ENCODE measurements at places on chromosomes 4 and X. TPM values are rescaled to one million over a fixed set of nuclear protein-coding genes. Genes with fewer than 3 reads are reported as not detected.

DNA sequence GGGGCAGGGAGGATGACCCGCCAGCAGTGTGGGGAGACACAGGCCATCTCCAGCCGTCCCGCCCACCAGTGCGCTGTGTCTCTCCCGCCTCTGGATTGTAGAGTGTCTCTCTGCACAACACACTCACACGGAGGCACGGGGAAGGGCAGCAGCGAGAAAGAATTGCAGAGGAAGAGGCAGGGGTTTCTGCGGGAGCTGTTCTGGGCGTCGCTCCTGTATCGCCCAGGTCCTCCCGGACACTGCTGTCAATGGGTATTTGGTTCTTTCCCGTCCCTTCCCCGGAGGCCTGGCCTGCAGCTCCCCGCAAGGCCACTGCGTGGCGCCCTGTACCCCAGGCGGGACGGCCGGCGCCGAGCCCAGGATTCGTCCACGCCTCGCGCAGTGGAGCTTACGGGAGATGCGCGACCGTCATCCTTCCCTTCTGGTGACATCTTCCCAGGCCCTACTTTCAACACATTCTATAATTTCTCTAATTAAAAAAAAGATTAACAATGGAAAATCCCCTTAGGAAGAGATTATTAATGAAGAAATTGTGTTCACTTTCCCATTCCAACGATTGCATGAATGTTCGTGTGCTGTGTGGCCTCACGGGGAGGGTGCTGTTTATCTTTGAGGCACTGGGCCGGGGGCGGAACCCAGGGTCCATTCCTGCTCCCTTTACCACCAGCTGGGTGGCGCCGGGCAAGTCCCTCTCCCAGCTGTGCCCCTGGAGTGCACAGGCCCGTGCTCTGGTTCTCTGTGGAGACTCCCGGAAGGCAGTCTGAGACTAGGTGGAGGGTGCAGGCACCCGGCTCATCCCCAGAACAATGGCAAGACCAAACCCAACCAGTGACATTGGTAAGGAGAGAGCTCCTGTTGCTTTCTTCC lies 95.7 kb downstream of the CPZ start:
- no peak overlapping the region for H3K4me3 ChIP-seq
- no peaks in the 10 kb centered on the region for H3K27me3 ChIP-seq
- H3K27ac ChIP-seq, result no peak overlapping the region
- H3K4me1 ChIP-seq, result no peaks in the 10 kb centered on the region

AKAP4 gene
- not detected for polyA plus RNA-seq

- H3K27me3 ChIP-seq, result no peaks in the 10 kb centered on the region
- H3K36me3 ChIP-seq, result no peaks in the 10 kb centered on the region
Observed at GRCh38 chr4:100981447-100982204, 365.7 kb downstream of the PPP3CA start.

DNA sequence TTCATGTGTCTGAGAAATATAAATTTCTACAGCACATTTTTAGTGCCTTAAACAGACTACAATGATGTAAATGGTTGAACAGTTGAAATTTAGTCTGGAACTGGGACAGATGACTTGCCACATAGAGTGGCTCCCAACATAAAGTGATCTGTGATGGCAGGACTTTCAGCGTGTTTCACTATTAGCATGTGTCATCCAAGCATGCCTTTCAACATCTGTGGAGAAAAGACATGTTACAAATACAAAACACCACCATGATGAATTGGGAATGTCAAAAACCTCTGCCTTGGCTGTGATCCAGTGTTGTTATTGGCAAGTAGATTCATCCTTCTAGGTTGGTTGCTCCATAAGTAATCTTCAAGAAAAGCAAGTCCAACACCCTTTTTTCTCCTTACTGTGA lies 348.7 kb downstream of the MAPK10 start:
- no peak for DNase-seq
- no peaks in the 10 kb centered on the region for H3K36me3 ChIP-seq
- H3K4me1 ChIP-seq, result peaks cover 2% of the 10 kb centered on the region
- H3K27ac ChIP-seq, result no peak overlapping the region

DNA sequence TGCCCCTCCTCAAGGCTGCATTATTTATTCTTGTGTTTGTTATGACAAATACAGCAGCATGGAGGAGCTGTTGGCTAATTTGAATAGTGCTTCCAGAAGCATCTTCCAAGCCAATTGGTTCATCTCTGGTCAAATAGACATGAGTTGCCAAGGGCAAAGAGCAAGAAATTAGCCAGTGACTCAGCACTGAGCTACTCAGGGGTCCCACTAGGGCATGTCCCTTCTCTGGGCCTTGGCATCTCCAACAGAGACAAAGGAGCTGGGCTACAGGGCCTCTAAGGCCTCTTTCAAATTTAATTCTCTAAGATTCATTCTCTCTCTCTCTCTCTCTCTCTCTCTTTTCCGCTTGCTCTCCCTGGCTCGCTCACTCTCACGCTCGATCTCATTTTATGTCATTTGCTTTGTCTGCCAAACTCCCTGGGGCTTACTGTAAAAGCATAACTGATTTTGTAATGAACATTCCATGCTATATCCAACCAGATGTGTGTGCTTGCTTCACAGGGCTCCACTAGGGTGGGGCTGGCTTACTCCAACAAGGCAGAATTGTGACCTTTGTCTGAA lies 86.7 kb upstream of the MAGEA4 start:
- H3K27ac ChIP-seq, result no peak overlapping the region
- DNase-seq, result no peak
- H3K36me3 ChIP-seq, result no peaks in the 10 kb centered on the region
- H3K27me3 ChIP-seq, result no peaks in the 10 kb centered on the region
- H3K4me1 ChIP-seq, result no peaks in the 10 kb centered on the region

- H3K27me3 ChIP-seq, result no peaks in the 10 kb centered on the region
- H3K27ac ChIP-seq, result no peak overlapping the region
- no peak for DNase-seq
- no peaks in the 10 kb centered on the region for H3K4me1 ChIP-seq
Observed at GRCh38 chr4:190017357-190018200, 9.5 kb downstream of the FRG2 start.

- no peak overlapping the region for H3K4me3 ChIP-seq
- no peaks in the 10 kb centered on the region for H3K36me3 ChIP-seq
- H3K4me1 ChIP-seq, result no peaks in the 10 kb centered on the region
- DNase-seq, result no peak
Observed at GRCh38 chrX:152936306-152936705, 38.4 kb downstream of the ZNF185 start.

DNA sequence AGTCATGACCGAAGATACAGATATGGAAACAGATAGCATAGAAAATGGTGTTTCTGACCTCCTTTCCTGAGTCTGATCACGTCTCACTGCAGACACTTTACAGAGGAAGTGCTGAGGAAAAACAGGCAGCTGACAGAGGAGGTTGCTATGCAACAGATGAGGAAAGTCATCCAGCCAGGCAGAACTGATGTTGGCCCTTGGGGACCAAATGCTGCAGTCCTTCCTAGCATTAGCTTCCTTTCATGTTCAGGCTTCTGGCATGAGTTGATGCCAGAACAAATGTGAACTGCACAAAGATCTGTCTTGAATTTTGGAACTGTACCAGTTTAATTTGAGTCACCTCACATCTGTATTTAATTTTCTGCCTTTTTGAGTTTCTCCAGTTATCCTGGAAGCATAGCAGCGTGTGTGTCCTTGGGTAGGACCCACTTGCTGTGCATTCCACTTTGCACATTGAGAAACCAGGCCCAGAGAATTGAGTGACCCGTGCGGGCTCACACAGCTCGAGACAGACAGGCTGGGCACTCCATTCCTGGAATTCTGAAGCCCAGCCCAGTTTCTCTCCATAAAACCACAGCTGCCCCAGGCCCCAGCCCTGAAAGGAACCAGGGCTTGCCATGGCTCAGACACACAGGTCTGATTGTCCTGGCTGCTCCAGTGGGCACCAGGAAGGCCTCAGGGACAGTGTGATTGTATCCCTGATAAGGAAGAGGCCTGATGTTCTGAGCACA lies 1.4 kb upstream of the MAGED1 start:
- no peaks in the 10 kb centered on the region for H3K27me3 ChIP-seq
- no peak for DNase-seq
- no peak overlapping the region for H3K4me3 ChIP-seq
- no peak overlapping the region for H3K27ac ChIP-seq

GPR119 gene
- polyA plus RNA-seq, result not detected

DNA sequence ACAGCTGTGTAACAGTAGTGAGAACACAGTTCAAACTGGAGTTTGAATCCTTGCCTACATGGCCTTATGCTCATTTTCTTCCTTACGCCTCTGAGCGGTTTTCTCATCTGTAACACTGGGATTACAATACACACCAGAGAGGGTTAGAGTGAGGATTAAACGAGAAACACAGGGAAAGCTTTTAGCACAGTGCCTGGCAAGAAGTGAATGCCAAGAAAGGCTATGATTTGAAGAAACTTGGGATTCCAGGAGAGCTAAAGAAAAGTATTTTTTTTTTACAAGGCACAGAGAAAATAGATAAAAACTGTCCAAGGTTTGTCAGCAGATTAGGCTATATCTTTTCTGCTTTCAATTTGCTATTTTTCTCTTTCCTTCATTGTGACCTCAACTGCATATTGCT lies 246.4 kb downstream of the FBXW7 start:
- no peak for DNase-seq
- no peaks in the 10 kb centered on the region for H3K4me1 ChIP-seq
- H3K27ac ChIP-seq, result no peak overlapping the region
- H3K27me3 ChIP-seq, result no peaks in the 10 kb centered on the region

DNA sequence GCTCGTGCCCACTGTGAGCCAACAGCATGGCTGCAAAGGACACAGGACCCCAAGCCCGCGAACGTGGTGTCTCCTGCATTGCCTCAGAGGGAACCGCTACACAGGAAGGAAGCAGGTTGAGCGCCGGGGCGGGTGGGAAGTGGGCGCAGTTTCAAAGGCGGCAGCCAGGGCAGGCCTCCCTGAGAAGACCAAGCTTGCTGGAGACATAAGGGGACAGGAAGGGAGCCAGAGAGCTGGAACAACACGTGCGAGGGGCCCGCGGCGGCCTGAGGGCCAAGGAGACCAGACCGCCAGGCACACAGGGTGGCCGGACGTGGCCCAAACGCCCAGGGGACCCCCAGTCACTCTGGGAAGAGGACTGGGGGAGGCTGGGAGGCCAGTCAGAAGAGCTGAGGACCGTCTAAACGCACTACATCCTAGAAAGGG lies 32.0 kb downstream of the CTBP1 start:
- H3K4me3 ChIP-seq, result peak overlapping the region; percentile 45
- no peak for DNase-seq
- peaks cover 51% of the 10 kb centered on the region for H3K4me1 ChIP-seq
- no peaks in the 10 kb centered on the region for H3K27me3 ChIP-seq

DNA sequence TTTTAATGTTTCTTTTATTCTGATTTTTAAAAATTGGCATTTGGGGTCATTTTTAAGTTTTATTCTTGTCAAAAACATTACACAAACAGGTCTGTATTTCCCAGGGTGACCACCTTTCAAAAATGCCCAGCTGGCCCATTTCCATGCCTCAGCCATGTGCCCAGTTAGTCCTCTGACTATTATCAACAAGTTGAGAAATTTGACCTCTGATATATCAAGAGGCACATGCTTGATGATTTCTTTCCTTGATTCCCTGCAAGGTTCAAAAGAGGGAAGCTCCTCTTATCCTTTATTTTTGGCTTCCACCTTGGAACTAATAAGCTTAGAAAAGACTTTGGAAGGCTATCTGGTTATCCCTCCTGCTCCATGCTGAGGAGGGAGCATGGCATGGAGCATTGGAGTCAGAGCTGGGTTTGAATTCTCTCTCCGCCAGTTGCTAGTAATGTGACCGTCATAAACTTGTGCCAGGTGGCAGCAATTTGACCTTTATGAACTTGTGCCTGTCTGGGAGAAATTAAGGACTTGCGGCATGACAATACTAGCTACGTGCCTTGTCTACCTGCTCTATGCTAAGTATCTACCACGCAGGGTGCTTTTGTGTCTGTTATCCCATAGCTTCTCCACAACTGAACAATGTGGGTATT lies 122.4 kb upstream of the SLC4A4 start:
- DNase-seq, result no peak
- no peaks in the 10 kb centered on the region for H3K27me3 ChIP-seq
- no peaks in the 10 kb centered on the region for H3K4me1 ChIP-seq
- H3K27ac ChIP-seq, result no peak overlapping the region

XAGE1A gene
- polyA plus RNA-seq, result not detected

GRCh38 chrX:71846429-71846828 lies 64.2 kb upstream of the NHSL2 start:
- no peaks in the 10 kb centered on the region for H3K4me1 ChIP-seq
- no peak for DNase-seq
- H3K27ac ChIP-seq, result no peak overlapping the region
- no peaks in the 10 kb centered on the region for H3K27me3 ChIP-seq
- no peak overlapping the region for H3K4me3 ChIP-seq
- H3K36me3 ChIP-seq, result no peaks in the 10 kb centered on the region

Measured in GM12878 (cell line).